ENCODE measurements at places on chromosomes 7 and 10.

GRCh38 chr10:23172429-23173213, 19.5 kb upstream of the PTF1A start:
- no peak for DNase-seq

- peak; percentile 50 for DNase-seq
These were observed 18.8 kb upstream of the ABCB5 start for GRCh38 chr7:20596653-20597052.

DNA sequence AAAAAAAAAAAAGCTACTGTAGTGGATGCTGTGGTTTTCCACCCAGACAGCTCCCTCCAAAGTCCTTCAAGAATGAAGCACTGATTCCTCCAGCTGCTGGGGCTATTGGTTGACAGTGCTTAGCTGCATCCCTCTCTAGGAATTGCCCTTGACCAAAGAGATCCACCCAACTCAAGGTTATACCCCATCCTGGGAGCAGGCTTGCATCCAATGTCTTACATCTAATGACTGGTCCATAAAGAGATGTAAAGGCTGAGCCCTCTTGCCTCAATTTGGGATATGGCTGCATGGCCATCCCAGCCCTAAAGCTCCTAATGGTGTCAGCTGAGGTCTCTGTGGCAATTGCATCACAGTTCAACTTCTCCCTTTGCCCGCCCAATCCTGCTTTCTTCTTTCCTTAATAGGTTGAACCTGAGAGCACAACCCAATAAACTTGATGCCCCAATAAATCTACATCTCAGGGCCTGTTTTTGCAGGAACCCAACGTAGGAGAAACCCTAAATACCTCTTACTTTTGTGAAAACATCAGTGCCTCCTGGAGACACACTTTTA, 4.4 kb downstream of the GPR37 start:
- DNase-seq, result no peak

GRCh38 chr10:35913628-35914027, 271.5 kb upstream of the FZD8 start:
- DNase-seq, result no peak

DNA sequence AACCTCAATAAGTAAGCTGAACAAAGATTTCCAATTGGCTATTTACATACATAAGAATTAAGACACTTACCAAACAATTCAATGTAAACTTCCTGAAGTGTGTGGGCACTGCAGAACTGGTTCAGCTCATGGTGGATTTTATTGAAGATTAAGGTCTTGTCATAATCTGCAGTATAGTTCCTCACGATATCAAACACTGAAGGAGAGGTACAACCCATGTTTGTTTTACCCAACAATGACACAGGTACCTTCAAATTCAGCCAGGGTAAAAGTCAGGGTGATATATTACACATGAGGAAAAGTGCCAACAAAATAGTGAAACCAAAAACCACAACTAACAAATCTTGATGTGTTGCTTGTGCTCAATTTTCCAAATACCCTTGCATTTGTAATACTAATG, 10.0 kb downstream of the ERLIN1 start:
- DNase-seq, result no peak

DNA sequence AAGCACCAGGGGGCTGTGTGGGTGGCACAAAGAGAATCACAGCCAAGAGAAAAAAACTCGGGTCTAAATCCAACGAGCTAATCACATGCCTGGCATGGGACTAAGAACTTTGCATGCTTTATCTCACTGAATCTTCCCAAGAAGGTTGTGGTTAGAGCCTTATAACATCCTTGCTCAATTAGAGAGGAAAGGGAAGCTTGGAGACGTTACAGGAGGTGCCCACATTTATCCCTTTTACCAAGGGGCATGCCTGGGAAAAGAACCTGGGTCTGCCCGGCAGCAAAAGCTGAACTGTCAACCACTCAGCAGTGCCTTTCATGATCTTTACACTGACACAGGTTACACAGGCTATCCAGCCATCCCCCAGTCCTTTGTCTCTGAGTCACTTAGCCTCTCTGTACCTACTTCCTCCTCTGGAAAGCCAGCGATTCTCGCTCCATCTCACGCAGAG, 190.1 kb downstream of the PRPF18 start:
- no peak for DNase-seq

DNA sequence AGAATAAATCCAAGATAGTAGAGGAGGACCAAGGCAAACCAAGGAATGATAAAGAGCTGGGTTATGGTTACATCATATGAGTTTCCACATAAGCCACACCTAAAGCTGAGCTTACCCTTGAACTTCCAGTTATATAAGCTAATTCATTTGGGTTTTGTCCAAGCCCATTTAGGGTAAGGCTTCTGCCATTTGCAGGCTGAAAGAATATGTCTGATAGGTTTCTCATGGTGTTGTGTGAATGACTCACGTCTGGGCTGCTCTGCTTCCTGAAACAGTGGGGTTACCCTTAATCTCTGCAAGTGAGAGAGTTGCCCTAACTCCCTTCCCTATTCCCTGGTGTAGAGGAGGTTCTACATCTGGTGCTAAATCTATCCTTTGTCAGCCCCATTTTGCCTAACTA, 60.8 kb downstream of the PTTG1IP2 start:
- DNase-seq, result no peak

DNA sequence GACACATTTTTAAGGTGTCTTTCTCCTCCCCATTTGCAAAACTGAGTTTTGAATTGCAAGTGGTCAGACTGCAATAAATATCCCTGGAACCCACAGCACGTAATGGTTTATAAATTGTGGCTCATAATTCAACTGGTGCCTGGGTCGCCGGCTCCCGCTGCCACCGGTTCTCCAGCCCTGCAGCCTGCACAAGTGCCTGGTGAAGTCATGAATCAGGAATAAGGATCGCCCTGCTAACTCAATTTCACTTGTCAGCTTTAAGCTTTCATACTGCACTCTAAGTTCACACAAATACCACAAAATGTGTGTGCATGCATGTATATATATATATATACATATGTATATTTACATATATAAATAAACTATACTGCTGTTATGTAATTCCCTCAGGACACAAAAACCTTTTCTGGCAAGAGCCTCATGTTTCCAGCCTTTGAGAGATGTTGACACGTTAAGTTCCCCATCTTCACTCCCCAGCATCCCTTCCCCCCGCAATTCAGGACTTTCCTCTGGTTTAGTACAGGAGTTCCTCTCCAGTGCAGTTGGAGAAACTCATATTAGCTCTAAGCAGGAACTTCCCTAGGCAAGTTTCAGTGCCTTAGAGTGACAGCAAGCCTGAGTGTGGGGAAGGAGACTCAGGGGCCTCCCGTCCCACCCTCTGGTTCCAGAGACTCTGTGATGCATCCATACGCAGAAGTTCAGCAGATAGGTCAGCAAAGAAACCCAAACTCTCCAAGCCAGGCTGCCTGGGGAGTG, 129.2 kb upstream of the UNC5B start:
- DNase-seq, result no peak

DNA sequence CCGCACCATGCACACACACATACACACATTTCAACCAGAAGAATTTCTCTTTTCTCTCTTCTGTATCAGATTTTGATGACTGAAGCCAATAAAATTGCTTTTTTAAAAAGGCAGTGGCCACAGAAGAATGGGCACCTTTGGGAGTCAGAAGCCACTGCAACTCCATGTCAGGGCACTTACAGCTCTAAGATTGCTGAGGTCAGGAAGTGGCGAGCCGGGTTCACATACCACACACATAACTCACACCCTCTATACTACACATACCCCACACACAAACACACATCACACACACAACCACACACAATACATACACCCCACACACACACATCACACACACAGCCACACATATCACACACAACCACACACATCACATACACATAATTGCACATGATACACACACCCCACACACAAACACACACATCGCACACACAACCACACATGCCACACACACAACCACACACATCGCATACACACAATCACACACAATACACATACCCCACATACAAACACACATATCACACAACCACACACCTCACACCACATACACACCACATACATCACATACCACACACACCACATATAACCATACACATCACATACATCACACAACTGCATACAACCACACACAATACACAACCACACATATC, 31.2 kb downstream of the GPRIN2 start:
- peak; percentile 28 for DNase-seq

- DNase-seq, result no peak
These were observed 78.0 kb downstream of the PTPRE start for GRCh38 chr10:127984945-127985344.

- no peak for DNase-seq
These were observed 7.8 kb downstream of the TAS2R41 start for GRCh38 chr7:143485500-143485899.

- no peak for DNase-seq
These were observed 31.2 kb downstream of the C1QL3 start for GRCh38 chr10:16490511-16490910.

DNA sequence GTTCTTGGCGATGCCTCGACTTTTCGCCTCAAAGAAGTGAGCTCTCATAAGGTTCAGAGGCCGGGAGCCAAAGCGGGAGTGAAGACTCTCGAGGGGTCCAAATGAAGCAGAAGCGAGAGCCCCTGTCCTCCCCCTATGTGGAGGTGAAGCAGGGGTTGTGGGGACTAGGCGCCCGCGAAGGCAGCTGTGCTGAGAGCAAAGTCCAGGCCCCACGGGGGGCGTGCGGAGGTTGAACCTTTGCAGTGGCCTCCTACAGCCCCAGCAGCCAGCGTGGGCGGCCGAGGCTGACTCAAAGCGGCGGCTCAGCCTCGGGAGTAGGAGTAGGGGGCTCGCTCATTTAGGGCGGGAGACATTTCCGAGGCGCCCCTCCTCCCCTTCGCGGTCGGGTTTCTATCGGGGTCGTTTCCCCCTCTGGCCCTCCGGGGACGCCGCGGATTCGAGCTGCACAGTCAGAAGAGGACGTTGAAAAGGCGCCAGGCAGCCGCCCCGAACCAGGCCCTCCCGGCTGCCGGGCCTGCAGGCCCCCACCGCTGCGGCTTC, 553 bp upstream of the ADD3 start:
- no peak for DNase-seq

GRCh38 chr10:58335306-58336005, 650 bp downstream of the UBE2D1 start:
- DNase-seq, result no peak

GRCh38 chr10:60611291-60611747, 167.0 kb upstream of the CDK1 start:
- DNase-seq, result peak; percentile 16

- DNase-seq, result no peak
These were observed 11.0 kb downstream of the GRID1 start for GRCh38 chr10:86355571-86356038.

DNA sequence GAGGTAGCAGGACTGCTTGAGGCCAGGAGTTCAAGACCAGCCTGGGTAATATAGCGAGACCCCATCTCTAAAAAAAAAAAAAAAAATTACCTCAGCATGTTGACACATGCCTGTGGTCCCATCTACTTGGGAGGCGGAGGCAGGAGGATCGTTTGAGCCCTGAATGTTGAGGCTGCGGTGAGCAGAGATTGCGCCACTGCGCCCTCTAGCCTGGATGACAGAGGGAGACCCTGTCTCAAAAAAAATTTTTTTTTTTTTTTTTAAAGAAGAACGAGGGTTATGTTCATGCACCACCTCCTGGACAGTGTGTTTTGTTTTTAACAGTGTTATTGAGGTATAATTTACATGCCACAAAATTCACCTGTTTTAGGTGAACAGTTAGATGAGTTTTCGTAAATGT, 51.1 kb upstream of the SEPHS1 start:
- no peak for DNase-seq

- no peak for DNase-seq
These were observed 63.6 kb downstream of the ANKRD7 start for GRCh38 chr7:118288098-118288497.

DNA sequence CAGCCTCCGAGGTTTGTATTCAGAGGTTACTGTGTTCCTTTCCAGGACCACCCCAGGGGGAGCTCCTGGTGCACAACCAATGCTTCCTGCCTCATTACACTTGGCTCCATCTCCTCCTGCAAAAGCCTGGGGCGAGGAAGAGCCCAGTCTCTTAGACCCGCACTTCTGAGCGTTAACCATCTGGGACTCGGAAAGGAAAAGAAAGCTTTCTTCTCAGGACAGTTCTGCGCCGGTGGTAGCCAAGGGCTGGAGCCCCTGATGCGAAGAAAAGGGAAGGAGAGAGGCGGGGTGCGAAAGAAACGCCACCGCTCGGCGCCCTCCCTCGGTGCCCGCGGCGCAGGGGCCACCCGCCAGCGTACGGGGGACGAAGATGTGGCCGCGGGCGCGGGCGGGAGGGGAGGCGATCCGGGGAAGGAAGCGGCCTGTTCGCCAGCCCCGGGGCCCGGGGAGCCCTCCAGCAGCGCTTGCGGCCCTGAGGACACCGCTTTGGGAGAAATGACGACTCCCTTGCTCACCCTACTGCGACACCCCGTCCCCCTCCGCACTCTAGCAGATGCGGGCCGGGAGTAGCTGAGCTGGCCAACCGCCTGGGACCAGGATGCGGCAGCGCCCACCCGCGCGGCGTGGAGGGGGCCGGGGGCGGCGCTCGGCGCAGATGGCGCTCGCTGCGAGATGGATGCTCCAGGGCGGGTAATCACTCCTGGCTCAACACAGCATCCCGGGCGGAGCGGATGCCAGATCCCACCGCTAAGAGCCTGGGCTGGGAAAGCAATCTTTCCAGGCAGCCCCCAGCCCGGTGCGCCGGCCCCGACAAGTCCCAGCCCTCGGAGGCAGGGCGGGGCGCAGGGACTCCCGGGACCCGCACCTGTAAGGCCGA, 1.3 kb downstream of the NRCAM start:
- no peak for DNase-seq

DNA sequence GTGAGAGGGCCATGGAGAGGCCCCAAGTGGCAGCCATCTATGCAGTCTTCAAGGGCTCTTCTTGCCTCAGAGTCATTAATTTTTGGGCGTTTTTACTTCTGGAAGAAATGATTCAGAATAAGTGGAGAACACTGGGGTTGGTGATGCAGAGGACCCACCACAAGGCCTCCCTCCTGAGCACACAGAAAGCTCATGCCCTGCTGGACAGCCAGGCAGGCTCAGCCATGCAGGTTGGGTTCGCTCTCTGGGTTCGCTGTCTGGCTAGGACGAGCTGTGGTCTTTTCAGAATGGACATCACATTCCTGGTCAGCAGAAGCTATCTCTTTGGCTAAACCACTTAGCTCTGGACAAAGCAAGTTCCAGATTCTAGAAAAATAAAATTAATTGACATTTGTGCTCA, 480.8 kb downstream of the RPS24 start:
- DNase-seq, result no peak

- no peak for DNase-seq
These were observed 20.0 kb downstream of the KCP start for GRCh38 chr7:128890306-128891109.

DNA sequence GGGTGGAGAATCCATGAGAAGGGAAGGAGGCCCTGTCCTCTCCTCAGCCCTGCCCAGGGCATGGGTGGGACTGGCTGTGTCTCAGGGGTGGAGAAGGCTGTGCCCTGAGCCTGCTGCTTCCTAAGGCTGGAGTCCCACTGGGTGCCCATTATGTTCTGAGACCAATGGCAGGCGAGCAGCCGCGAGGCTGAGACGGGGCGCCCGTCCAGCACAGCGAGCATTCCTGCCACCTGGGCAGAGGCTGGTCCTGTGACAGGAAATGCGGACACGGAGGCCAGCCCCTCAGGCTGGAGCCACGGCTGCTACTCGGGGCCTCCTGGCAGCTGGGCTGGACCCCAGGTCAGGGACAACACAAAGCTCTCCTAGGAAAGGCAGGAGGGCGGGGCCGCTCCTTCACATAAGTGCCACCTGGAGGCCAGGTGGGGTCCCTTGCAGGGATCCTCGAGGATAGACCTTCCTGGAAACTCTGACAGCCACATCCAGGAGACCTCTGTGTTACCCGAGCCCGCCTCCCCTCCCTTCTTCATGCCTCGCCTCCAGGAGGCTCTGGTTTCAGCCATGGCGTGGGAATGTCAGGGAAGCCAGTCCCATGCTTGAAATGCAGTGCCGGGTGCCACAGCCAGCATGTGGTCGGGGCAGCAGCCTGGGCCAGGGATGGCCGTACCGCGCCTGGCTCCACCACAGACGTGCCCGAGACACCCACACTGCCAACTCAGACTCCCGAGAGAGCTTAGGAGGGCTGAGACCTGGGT, 173.9 kb downstream of the USP6NL start:
- DNase-seq, result no peak
